ENCODE measurements at places on chromosomes 4 and X.

- DNase-seq: no peak
Measured at GRCh38 chr4:33722254-33722653, 2522.1 kb downstream of the ARAP2 start.

- DNase-seq: no peak
Measured at GRCh38 chr4:108317377-108317776, 148.6 kb upstream of the LEF1 start.

DNA sequence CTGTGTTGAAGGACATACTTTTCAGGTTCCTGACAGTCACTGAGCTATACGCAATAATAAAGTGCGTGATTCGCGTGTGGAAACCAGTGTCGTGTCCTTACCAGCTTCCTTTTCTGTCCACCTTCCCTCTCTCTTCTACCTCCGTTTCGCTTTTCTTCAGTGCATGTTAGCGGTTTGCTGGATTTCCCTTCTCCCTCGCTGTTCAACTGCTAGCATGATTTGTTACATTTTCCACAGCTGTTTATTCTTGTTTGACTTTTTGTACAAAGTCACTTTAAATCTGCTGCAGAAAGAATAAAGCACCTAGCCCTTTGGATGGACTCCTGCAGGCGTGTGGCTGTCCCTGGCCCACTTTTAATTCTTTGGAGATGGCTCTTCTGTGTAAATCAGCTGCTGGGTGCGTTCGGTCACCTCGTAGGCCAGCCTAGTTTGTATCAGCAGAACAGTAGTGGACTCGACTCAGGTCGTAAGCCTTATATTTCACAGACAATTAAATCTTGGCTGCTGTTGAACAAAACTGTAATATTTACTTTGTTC, 8.9 kb upstream of the HAND2 start:
- no peak for DNase-seq

GRCh38 chr4:1367230-1367935, 20.4 kb downstream of the UVSSA start:
- DNase-seq: no peak

GRCh38 chrX:147351644-147352043, 537.1 kb upstream of the CXorf51A start:
- no peak for DNase-seq

DNA sequence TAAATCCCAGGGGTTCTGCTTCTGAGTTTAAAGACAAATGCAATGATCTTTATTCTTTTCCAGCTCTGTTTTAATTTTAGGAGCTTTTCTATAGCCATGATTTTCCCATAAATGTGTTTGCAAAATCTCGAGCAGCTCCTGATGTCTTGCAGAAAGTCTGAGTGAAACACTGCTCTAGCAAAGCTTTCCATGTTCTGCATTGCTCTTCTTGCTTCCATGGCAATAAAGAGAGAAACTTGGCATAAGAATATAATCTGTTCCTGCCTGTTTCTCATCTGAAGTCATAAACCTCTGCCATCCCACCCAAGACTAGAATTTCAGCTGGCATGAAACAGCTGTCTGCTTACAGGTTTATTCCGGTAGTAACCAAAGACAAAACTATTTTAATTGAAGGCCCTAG, 254.5 kb downstream of the SPRY1 start:
- no peak for DNase-seq

DNA sequence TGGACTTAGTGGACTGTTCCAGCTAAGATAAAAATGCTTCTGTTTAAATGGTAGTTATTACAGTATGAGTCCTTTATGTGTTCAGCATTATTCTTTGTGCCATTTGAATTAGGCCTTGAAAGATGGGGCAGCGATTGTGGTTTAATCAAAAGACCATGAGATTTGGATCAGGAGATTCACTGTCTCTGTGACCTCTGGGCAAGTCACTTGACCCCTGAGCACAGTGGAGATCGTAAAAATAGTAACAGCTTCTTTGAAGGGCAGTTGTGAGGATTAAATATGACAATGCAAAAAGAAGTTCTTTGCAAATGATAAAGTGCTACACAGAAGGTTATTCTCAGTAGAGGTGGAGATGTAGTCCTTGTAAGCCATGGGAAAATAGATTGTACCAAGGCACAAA, 10.8 kb downstream of the CXCR3 start:
- DNase-seq: no peak

DNA sequence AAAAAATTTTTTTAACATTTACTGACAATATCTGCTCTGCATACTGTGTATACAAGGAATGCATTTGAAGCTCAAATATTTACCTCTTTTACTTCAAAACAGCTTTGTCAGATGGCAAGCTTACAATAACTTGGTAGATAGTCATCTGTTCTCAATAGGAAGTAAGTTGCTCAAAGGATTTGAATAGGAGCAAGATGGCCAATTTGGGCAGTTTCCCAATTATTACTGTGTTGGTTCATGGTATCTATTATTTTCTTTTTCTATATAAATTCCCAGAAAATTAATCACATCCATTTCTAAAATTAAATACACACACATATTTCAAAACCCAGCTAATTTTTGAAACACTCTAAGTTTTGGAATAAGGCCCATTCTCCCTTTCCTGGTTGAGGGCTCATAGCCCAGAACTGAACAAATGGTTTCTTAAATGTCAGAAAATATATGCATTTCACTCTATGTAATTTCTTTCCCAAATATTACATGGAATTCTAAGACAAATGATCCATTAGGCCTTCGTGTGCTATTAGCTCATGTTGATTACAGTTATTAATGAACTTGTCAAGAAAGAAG, 60.2 kb upstream of the BLTP1 start:
- DNase-seq: no peak

DNA sequence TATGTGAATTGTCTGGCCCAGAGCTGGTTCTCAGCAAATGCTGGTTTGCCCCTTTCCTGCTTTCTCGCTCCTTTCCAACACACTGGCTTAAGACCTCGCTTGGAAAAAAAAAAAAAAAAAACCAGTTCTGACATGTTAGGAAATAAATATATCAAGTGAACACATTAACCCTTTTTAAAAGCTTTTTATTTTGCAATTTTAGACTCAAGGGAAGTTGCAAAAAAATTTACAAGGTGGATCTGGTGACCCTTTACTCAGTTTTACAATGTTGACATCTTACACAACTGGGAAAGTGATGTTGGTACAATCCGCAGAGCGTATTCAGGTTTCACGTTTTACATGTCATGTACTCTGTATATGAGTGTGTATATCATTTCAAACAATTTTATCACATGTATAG, 100.1 kb downstream of the RTL5 start:
- DNase-seq: no peak

DNA sequence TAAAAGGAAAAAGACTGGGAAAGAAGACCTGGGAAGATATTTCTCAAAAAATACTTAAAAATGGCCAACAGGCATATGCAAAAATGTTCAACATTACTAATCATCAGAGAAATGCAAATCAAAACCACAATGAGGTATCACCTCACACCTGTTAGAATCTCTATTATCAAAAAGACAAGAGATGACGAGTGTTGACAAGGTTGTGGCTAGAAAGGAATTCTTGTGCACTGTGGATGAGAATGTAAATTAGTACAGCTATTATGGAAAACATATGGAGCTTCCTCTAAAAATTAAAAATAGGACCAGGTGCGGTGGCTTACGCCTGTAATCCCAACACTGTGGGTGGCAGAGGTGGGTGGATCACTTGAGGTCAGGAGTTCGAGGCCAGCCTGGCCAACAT, 50.0 kb downstream of the C4orf46 start:
- no peak for DNase-seq

DNA sequence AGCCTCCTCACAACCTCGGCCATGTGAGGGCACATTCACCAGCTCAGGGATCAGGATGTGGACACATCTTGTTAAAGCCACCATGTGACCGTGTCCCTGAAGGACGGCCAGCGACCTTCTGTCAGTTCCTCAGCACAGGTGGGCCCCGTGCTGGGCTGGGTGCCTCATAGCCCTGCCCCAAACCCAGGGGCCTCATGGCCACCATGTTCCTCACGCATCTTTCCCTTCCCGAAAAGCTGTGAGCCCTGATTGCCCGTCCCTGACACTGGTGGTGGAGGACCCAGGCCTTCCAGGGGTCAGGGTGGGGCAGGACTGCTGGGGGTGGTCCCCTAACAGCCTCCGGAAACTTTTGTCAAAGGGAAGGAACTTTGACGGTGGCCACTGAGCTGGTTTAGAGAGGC, 60.1 kb upstream of the ADRA2C start:
- no peak for DNase-seq

- no peak for DNase-seq
Measured at GRCh38 chr4:139709660-139710059, 44.0 kb downstream of the MGST2 start.

DNA sequence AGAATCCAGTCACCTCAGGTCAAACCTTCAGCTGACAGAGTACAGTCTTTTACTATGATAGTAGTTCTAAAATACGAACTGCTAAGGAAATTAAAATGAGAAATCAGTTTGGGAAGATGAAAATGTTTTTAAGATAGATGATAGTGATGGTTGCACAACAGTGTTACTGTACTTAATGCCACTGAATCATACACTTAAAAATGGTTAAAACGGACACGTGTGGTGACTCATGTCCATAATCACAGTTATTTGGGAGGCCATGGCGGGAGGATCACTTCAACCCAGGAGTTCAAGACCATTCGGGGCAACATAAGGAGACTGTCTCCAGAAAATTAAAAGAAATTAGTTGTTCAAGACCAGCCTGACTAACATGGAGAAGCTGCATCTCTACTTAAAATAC, 41.4 kb downstream of the ABHD18 start:
- no peak for DNase-seq

DNA sequence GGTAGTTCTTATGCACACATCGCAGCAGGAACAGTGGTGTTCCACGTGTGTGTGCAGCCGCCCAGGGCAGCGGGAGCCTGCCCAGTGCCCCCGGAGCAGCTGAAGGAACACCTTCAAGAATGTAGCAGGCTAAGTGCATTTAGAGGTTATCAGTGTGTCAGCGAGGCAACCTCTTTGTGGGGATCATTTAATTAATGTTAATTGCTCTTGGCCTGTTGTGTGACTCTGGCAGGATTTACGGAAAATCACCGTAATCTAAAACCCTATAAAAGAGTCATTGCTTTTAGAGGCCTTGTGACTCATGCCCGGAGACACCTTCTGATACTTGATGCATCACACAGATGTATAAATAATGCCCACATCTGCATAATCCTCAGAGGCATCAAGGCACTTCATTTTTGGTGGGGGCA, 47.3 kb upstream of the GATB start:
- DNase-seq: no peak

GRCh38 chrX:47484885-47485284, 1.9 kb upstream of the ZNF41 start:
- DNase-seq: no peak

DNA sequence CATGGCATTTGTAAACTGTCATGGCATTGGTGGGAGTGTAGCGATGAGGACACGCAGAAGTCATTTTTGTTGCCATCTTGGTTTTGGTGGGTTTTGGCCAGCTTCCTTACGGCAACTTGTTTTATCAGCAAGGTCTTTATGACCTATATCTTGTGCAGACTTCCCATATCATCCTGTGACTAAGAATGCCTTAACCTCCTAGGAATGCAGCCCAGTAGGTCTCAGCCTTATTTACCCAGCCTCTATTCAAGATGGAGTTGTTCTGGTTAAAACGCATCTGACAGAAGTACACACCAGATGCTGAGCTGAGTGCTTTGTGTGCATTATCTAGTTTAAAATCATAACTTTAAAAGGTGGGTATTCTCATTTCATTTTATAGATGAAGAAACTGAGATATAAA, 268.8 kb upstream of the GALNT7 start:
- no peak for DNase-seq

- no peak for DNase-seq
Measured at GRCh38 chrX:101287402-101287801, 3.7 kb downstream of the TAF7L start.

- no peak for DNase-seq
Measured at GRCh38 chr4:93578942-93579341, 249.6 kb upstream of the ATOH1 start.

DNA sequence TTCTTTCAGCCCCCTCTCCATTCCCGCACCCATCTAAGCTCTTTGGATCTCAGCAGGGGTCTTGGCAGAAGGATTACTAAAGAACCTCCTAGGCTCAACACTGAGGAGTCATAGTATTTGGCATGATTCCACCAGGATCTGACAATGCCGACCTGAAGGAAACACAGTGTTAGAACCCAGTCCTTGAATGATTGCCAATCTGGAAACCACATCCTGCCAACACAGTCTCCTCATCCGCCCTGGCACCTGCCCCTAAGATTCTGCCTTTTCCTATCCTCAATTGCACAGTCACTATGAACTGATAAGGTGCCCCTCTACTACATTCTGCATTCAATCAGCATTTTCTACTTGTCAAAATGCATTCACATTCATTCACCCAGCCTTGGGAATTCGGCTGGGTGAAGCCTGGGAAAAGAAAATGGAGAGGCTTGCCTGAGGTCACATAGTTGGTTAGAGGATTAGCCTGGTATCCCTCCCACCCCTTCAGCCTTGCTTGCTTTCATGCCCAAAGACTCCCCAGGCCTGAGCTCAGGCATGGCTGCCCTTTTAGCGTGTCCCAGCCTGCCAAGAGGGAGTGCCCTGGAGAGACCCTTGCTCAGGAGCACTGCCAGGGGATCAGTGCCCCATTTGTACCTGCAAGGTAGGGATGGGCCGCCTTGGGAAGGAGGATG, 2.2 kb upstream of the CLDN2 start:
- peak; percentile 17 for DNase-seq

DNA sequence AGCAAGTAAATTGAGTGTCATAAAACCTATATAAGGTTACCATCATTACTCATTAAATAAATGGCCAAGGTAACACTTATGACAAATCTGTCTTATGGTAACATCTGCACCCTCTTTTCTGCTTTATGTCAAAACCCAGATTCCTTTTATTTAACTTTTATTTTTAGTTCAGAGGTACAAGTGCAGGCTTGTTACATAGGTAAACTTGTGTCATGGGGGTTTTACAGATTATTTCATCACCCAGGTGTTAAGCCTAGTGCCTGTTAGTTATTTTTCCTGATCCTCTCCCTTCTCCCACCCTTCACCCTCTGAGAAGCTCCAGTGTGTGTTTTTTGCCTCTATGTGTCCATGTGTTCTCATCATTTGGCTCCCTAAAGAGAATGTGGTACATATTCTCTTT, 930.7 kb downstream of the CCSER1 start:
- no peak for DNase-seq

- no peak for DNase-seq
Measured at GRCh38 chr4:107247738-107248137, 211.6 kb upstream of the DKK2 start.

DNA sequence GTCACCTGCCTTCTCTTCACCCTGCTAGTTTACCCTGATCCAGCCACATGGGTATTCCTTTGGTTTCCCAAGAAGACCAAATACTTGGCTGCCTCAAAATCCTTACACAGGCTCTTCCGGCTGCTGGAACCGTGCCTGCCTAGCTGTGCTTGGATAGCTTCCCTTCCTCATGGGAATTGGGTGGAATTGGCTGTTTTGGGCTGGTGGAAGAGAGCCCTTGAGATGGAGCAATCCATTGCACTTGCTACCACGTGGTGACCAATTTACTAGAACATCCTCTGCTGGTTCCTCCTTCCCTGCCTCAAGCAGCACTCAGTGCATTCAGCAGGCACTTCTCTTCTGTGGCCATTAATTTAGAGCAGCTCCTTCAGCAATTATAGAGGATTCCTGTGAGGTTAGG, 119.3 kb upstream of the AP1S2 start:
- peak; percentile 27 for DNase-seq
